ENCODE measurements at places on chromosomes 13 and 19. TPM values are rescaled to one million over a fixed set of nuclear protein-coding genes. Genes with fewer than 3 reads are reported as not detected.

GRCh38 chr19:47230054-47230920 is 712 bp downstream of the BBC3 start:
- peaks cover 72% of the 10 kb centered on the region for H3K4me1 ChIP-seq
- H3K4me3 ChIP-seq = peak overlapping the region; percentile 100
- H3K27ac ChIP-seq = peak overlapping the region; percentile 93
- no peaks in the 10 kb centered on the region for H3K27me3 ChIP-seq
- DNase-seq = peak; percentile 84
- H3K36me3 ChIP-seq = peaks cover 5% of the 10 kb centered on the region

DNA sequence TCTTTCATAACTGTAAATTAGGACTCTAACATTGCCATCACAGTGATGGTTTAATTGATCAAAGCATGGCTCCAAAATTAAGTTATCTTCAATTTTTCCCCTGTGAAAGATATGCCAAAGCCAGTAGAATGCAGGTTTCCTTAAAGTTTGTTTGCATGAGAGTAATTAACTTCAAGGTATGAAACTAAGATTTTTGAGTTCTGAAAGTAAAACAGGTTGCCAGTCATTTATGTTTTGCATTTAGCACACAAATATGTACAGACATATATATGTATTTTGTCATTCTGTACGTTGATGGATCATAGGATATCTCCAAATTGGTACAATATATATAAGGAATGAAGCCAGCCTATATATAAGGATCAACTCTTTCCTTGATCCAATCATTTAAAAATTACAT is 23.6 kb upstream of the NDFIP2 start:
- H3K27me3 ChIP-seq = no peaks in the 10 kb centered on the region
- no peaks in the 10 kb centered on the region for H3K4me1 ChIP-seq
- DNase-seq = no peak
- no peaks in the 10 kb centered on the region for H3K36me3 ChIP-seq
- no peak overlapping the region for H3K4me3 ChIP-seq
- no peak overlapping the region for H3K27ac ChIP-seq

- H3K36me3 ChIP-seq = no peaks in the 10 kb centered on the region
- no peaks in the 10 kb centered on the region for H3K4me1 ChIP-seq
- peak; percentile 28 for DNase-seq
- 0 out of 3 replicates have a peak overlapping the region, but pooled peaks have one; percentile 3 for H3K27ac ChIP-seq
Measured at GRCh38 chr13:59494560-59494970, 669.2 kb downstream of the DIAPH3 start.

DNA sequence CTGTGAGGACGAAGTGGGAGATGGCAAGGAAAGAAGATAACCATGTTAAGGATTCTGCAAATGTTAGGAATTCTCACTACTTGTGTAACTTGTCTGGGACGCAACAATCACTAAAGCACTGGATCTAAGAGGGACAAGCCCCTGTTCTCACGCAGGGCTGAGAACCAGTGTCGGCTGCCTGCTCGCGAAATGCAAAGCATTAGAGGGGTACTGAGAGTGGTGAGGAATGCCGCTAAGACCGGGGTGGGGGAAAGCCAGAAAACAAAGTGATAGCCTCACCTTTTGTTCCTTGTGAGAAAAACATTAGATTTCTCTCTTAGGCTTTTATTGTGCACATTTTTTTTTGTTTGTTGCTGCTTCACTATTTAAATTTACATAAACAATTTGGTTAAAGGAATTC is 241.9 kb downstream of the ABCC4 start:
- no peak for DNase-seq
- H3K36me3 ChIP-seq = peaks cover 30% of the 10 kb centered on the region
- no peaks in the 10 kb centered on the region for H3K27me3 ChIP-seq
- H3K27ac ChIP-seq = no peak overlapping the region
- H3K4me1 ChIP-seq = no peaks in the 10 kb centered on the region
- no peak overlapping the region for H3K4me3 ChIP-seq

- H3K4me3 ChIP-seq = no peak overlapping the region
- peaks cover 8% of the 10 kb centered on the region for H3K27me3 ChIP-seq
- no peak for DNase-seq
- no peaks in the 10 kb centered on the region for H3K36me3 ChIP-seq
- no peaks in the 10 kb centered on the region for H3K4me1 ChIP-seq
Measured at GRCh38 chr19:46211201-46211881, 18.2 kb upstream of the IGFL1 start.

GRCh38 chr19:15014579-15014978 is 34.7 kb upstream of the CASP14 start:
- peak; percentile 61 for DNase-seq
- no peaks in the 10 kb centered on the region for H3K36me3 ChIP-seq
- H3K4me3 ChIP-seq = no peak overlapping the region
- no peaks in the 10 kb centered on the region for H3K27me3 ChIP-seq
- no peak overlapping the region for H3K27ac ChIP-seq
- no peaks in the 10 kb centered on the region for H3K4me1 ChIP-seq

GRCh38 chr13:50990818-50991506 is 81.4 kb downstream of the RNASEH2B start:
- DNase-seq = peak; percentile 7
- no peaks in the 10 kb centered on the region for H3K36me3 ChIP-seq
- no peak overlapping the region for H3K27ac ChIP-seq

The ITGBL1 gene
- 0.20 TPM for total RNA-seq

The PSG11 gene
- not detected for total RNA-seq

The OLFM4 gene
- total RNA-seq = 0.13 TPM

The FGF22 gene
- total RNA-seq = 0.58 TPM

The CARD8 gene
- total RNA-seq = 18.6 TPM

The SLC1A6 gene
- not detected for total RNA-seq
